Calu3 (cell line): ENCODE measurements at places on chromosomes 5 and 9. TPM values are rescaled to one million over a fixed set of nuclear protein-coding genes. Genes with fewer than 3 reads are reported as not detected.

GDA gene
- 21.0 and 24.3 TPM in 2 replicates for total RNA-seq

TRUB2 gene
- total RNA-seq = 22.5 and 25.9 TPM in 2 replicates

- DNase-seq = no peak
Measured at GRCh38 chr9:119827526-119827925, 458.3 kb upstream of the BRINP1 start.

TTF1 gene
- total RNA-seq = 9.7 and 10.5 TPM in 2 replicates

PJA2 gene
- total RNA-seq = 81.0 and 89.0 TPM in 2 replicates

PDE6A gene
- total RNA-seq = not detected in 2 replicates

DNA sequence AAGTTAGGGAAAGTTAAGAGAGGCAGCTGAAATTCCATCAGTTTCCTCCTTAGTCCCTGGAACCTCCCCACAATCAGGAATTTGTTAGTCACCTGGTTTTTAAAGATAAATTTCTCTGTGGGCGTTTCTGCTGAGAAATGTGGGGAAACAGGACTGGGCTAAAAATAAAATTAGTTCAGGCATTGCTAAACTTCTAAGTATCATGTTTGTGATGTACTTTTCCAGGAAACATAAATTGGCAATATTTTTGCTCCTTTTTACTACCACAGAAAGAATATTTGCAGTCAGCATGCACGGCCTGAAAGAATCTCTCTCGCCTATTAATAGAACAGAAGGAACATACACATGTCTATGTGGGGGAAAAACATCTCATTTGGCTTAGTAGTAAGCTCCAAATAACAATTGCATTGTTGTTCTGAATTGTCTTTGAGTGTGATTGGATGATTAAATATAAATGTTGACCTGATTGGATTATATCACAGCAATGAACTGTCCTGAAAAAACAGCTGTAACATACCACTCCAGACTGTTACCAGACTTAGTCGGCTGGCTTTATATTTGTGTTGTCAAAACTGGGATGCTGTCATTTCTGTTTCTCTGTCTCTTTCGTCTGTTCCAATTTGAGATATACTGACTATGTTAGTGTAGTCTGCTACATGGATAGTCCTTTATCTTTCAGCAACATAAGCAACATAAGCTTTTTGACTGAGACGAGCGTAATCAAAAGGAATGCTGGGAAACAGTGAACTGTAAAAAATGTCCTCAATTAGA, 12.9 kb downstream of the TJP2 start:
- DNase-seq = no peak

TMEM252 gene
- not detected in 2 replicates for total RNA-seq

PCDHGC4 gene
- total RNA-seq = 1.2 and 2.2 TPM in 2 replicates

SPINK7 gene
- not detected in 2 replicates for total RNA-seq

DNA sequence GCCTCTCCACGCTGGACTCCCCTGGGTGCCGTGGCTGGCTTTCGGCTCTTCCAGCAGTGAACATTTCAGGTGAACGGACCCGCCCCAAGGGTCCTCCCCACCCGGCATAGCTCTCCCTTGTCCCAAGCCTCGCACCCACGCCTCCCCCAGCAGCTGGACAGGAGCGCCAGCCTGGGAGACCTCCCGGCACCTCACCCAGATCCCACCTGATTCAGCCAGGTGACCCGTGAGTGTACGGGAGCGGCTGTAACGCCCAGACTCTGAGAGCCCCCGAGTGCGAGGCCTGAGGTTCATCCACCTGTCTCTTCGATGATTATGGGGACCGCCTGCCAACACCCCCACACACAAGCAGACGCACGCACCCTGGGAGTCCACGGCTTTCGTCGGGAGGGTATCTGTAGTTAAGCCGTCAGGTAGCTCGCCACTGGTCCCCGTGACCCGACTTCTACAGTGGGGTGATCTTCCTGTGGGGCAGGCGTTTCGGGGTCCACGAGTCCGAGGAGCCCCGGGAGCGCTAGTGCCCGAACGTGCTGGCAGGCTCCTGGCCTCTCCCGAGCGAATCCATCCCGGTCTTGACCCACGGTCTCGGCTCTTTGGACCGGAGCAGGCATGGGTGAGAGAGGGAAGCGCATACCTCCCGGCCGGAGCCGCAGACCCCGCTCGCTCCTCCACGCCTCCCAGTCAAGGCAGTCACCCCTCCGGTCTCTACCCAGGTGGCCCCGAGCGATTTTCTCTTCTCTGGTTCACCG, 14.9 kb downstream of the TRIM7 start:
- DNase-seq = no peak

GRCh38 chr5:142754031-142754430, 16.1 kb upstream of the ARHGAP26 start:
- DNase-seq = no peak

DNA sequence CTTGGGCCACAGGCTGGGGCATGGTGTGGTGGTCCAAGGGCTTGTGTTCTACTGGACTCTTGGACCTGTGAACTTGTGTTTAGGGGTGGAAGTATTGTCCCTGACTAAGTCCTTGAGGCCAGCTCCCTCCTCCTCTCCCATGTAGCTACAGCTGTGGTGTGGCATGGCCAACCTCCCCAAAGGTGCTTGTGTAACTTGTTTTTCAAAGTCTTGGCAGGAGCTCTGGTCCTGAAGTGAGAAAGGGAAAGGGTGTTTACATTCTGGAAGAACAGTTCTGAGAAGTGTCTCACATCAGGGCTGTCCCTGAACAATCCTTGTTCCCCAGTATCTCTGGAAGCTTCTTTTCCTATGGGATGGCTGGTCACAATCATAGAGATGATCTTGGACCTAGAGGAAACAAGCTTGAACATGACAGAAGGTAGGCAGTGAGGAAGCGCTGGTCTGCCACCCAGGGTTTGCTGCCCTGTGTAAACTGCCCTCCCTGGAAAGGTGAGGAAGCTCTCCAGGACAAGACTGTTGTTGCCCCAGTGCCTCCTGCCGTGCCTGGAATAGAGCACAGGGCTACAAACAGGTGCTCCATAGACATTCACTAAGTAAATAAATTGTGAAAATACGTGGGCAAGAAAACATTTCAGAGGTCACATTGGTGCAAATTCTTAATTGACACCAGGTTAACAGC, 64.6 kb upstream of the KLF9 start:
- DNase-seq = no peak
